ENCODE measurements at places on chromosomes 3 and 15.

- no peak for DNase-seq
These were observed 328.4 kb upstream of the NECTIN3 start for GRCh38 chr3:110743202-110743601.

- DNase-seq = no peak
These were observed 217.0 kb upstream of the ICE2 start for GRCh38 chr15:60695713-60696522.

DNA sequence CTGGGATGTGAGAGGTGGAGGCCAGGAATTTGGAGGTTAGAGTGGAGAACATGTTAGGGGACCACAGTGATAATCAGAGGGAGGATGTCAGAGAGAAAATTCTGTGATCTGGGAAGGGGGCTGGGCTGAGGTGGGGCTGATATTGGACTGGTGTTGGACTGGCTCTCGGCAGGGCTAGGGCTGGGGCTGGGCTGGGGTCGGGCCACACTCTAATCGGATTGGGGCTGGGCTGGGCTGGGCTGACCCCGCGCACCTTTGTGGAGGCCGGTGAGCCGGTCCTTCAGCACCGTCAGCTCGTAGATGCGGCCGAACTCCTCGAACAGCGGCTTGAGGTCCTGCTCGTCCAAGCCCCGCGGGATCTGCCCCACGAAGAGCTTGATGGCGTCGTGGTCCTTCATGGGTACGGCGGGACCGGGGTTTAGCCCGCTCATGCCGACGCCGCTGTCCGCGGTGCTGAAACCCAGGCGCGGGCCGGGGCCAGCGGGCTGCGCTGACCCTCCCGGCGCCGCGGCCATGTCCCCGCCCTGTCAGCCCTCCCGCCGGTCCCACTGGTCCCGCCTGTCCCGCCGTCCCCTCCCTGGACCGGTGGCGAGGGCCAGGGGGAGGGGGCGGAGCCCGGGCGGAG lies 485 bp downstream of the CELF6 start:
- DNase-seq = peak; percentile 60

DNA sequence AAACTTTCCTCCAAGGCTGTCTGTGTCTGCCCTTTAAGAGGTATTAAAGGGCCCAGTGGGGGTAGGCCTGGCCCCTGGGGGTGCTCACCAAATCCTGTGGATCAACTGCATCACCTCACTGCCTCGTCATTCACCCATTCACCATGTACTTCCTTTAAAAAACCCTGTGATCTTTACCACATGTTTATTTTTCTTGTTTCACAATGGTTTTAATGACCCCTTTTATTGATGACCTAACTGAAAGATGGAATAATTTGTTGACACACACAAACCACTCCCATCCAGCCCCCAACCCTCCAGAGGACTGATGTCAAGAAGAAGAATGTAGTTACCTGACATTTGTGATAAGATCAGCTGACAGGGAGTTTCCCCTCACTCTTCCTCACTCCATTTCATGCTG lies 40.8 kb downstream of the KCNAB1 start:
- DNase-seq = no peak

GRCh38 chr3:27253831-27254230 lies 115.4 kb downstream of the NEK10 start:
- no peak for DNase-seq

DNA sequence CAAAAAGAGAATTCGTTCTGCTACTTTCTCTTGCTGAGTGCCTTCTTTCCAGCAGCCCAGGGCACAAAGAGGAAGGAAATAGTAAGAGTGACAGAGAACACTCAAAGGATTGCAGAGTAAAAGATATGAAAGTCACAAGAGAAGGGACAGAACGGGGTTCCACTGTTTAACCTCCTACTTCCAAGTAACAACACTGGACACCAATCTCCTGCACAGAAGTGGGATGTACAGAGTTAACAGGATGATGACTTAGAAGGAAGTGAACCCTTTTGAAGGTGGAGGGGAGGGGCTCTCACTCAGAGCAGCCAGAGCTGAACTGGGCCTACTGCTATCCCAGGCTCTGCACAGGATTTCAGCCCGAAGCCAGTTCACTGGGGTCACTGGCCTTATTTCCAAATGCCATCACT lies 130.1 kb upstream of the PRICKLE2 start:
- DNase-seq = no peak

GRCh38 chr15:61091856-61092255 lies 137.2 kb downstream of the RORA start:
- no peak for DNase-seq

- no peak for DNase-seq
These were observed 243.4 kb upstream of the TBC1D5 start for GRCh38 chr3:17985658-17986347.

Data from Ammon's horn (tissue), 1 donor.